Stimulated activated CD8-positive, alpha-beta memory T cell treated with anti-CD3 and anti-CD28 coated beads, Interleukin-7, amount 100 ng/mL, for 1 hour (primary cell): ENCODE measurements at places on chromosomes 3 and 15.

GRCh38 chr15:55327387-55327786, 8.4 kb downstream of the PIGB start:
- DNase-seq = no peak

DNA sequence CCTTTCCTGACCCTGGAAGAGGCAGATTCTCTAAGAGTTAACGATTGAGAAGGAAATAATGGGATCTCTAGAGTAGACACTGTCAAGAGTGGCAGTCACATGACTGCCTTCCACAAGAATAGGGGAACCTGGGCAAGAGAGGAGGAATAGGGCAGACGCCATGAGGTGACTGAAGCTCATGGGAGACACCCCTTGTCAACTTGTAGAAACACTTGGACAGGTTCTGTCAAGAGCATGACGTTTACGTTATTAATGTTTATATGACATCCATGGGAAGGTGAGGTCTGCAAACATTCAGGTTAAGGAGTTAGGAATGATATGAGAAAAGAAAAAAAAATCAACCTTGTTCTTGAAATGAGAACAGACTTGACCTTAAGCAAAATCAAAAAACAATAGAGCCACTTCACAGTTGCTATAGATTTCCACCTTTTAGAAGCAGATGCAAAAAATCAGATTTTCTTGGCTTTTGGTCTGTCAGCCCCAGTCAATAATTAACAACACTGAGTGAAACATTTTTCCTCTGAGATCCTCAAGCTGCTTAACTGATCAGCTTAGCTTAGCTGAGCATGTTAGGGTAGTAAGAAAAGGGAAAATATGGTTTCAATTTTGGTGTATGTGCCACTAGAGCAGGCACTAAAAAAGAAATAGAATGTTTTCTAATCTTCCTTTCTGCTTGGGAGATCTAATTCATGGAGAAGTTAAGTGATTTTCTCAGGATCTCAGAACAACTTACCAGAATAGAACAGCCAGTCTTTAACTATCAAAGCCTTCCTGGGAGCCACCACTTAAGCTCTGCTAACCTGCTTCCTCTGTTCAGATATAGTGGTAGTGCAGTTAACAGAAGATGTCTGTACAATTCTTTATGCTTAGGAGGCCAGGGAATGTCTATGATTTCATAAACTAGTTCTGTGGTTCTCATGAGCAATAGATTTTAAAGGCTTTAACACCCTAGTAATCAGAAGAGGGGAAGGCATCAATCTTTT, 116.9 kb downstream of the B3GALNT1 start:
- no peak for DNase-seq

DNA sequence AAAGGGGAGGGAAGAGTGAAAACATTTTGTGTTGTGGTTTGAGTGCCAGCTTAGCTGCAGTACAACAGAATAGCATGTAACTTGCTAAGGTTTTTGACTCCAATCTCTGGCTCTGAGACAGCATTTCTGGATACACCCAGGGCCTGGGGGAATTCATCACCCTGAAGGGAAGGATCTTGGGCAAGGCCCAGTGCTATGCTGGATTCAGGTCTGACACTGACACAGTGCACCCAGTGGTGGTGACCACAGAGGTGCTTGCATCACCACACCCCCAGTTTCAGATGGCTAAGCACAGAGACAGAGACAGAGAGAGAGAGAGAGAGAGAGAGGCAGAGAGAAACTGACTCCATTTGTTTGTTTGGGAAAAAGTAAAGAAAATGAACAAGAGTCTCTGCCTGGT, 74.1 kb upstream of the KBTBD8 start:
- no peak for DNase-seq

- DNase-seq = no peak
Measured at GRCh38 chr3:173624086-173624485, 226.5 kb downstream of the NLGN1 start.

DNA sequence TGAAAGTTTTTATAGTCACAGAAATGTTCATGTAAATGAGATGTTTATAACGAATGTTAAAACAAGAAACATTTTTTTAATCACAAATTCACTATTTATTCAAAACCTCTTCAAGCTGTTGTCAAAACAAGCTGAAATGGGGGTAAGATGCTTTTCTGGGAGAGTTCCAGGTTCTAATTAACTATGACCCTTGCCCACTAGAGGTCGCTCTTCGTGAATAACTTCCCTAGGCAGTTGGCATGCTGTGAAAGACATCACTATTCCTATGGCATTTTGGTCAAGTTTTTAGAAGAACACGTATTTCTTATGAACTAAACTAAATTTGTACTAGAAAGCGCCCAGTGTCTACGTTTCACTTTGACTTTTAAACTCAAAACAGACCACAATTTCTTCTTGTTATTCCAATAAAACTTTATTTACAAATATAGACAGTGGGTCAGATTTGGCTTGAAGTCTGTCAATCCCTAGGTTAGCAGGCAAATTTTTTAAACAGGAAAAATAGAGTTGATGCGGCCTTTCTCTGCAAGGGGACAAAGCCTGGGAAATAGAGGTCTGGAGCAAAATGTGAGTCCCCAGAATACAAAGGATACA, 62.8 kb upstream of the CMTM8 start:
- DNase-seq = no peak
